ENCODE measurements at places on chromosomes 2 and 18. TPM values are rescaled to one million over a fixed set of nuclear protein-coding genes. Genes with fewer than 3 reads are reported as not detected.

Gene CXCR1
- not detected for total RNA-seq

Gene TXNDC2
- total RNA-seq = 0.10 TPM

Gene MOB4
- 27.4 TPM for total RNA-seq

Gene CRYGD
- total RNA-seq = not detected

Gene EPB41L3
- 0.31 TPM for total RNA-seq

Gene MC5R
- not detected for total RNA-seq

Gene CAPN14
- 0.07 TPM for total RNA-seq

Gene POU3F3
- total RNA-seq = not detected

Gene DSG2
- 58.8 TPM for total RNA-seq

Gene IFT172
- 9.5 TPM for total RNA-seq

Gene TFPI
- 55.3 TPM for total RNA-seq

Gene HOXD13
- 0.23 TPM for total RNA-seq

Gene PAIP2B
- 0.35 TPM for total RNA-seq

Gene C2orf80
- not detected for total RNA-seq

Gene TMSB10
- 8,638 TPM for total RNA-seq

Gene LYPD6
- 0.06 TPM for total RNA-seq

Gene DNER
- 10.2 TPM for total RNA-seq

Gene RAB6C
- not detected for total RNA-seq

Gene LRRC30
- not detected for total RNA-seq

Gene MEP1B
- total RNA-seq = 0.07 TPM

Gene TNS1
- 10.2 TPM for total RNA-seq

Gene SCG2
- total RNA-seq = 0.88 TPM

Gene RUFY4
- not detected for total RNA-seq

Gene FER1L5
- total RNA-seq = not detected

Gene CHRND
- total RNA-seq = not detected

Gene MYOM1
- total RNA-seq = 0.05 TPM

Gene TUBA3E
- total RNA-seq = 0.14 TPM

Gene COL6A3
- 0.07 TPM for total RNA-seq

Gene CCDC121
- 4.0 TPM for total RNA-seq

Gene OR6B2
- total RNA-seq = not detected

Gene GPR75
- 1.8 TPM for total RNA-seq

Gene ATP6V1B1
- 2.6 TPM for total RNA-seq

Gene INO80B
- 55.7 TPM for total RNA-seq

All from A549 treated with CORT108297 at 1 μM for 4 hours (cell line).